GM23248 (cell line): ENCODE measurements at places on chromosomes 1 and 21. TPM values are rescaled to one million over a fixed set of nuclear protein-coding genes. Genes with fewer than 3 reads are reported as not detected.
A peak's percentile ranks its signal among the peaks of the same experiment; 100 is the strongest.

GRCh38 chr21:15856813-15857212 lies 127.0 kb downstream of the USP25 start:
- DNase-seq = no peak

GRCh38 chr1:15866721-15867201 lies 19.3 kb downstream of the SPEN start:
- peak; percentile 68 for DNase-seq

DNA sequence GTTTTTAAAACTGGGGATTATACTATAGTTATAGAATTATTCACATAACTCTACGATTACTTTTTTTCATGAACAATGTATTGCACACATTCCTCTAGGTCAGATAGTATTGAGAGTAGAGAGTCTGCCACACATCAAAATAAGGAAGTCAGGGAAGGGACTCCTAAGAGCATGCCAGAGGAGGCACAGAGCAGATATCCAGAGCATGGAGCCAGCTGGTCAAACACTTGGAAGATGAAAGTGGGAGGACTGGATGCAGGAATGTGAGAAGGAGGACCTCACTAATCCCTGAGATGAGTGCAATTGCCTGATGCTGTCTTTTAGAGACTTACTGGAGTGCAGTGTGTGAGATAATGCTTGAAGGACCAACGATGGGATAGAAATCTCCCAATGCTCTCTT lies 9.6 kb upstream of the RFX5 start:
- DNase-seq = no peak

DNA sequence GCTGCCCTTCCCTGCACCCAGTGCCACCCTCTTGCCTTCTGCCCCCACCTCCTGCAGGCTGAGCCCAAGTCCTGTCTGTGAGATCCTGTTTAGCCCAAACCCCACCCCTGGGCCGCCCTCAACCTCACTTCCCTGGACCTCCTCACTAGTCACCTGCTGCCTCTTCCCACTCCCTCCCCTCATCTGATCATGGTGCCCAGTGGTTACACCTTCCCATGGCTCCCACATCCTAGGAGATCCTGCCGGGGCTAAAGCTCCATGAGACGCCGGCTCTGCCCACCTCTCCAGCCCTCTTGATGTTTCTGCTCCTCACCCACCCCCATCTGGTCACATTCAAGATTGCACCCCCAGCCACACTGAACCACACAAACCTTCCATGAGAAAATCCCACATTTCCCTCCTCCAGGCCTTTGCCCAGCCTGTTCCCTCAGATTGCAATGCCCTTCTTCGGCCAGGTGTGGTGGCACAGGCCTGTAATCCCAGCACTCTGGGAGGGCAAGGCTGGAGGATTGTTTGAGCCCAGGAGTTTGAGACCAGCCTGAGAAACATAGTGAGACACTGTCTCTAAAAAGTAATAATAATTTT lies 17.0 kb downstream of the TTC39A start:
- DNase-seq = peak; percentile 25

The COL6A1 gene
- 685 and 707 TPM in 2 replicates for polyA plus RNA-seq

The CCDC185 gene
- polyA plus RNA-seq = not detected in 2 replicates

The ATP5IF1 gene
- polyA plus RNA-seq = 418 and 421 TPM in 2 replicates

The S100A12 gene
- not detected in 2 replicates for polyA plus RNA-seq

The PRAMEF14 gene
- not detected in 2 replicates for polyA plus RNA-seq

The LRRC71 gene
- not detected in 2 replicates for polyA plus RNA-seq
